ENCODE measurements at places on chromosomes 6 and 20.

DNA sequence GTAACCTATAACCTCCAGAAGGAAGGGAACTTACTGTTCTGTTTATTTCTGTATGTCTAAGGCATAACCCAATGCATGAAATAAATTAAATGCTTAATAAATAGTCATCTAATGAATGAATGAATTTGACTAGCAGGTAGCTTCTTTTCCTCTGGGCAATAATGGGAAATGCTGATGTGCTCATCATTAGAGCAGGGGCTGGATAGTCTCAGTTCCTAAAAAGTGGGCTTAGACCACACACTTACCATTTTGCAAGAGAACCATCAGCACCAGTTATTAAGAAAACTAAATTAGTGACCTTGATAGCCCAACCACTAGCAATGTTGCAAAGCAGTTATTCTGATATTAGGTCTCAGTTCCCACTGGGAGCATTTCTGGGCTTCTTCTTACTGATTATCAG is 449.7 kb downstream of the CDC5L start:
- DNase-seq, result no peak

DNA sequence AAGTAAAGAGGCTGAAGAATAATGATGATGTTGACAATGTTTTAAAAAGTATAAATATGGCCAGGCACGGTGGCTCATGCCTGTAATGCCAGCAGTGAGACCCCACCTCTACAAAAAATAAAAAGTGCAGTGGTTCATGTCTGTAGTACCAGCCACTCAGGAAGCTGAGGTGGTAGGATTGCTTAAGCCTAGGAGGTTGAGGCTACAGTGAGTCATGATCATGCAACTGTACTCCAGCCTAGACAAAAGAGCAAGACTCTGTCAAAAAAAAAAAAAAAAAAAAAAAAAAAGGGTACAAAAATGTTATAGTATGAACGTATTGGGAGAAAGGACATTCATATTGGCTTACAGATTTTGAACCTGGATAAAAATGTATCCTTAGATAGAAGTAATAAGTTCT is 543.1 kb upstream of the IRAK1BP1 start:
- no peak for DNase-seq

DNA sequence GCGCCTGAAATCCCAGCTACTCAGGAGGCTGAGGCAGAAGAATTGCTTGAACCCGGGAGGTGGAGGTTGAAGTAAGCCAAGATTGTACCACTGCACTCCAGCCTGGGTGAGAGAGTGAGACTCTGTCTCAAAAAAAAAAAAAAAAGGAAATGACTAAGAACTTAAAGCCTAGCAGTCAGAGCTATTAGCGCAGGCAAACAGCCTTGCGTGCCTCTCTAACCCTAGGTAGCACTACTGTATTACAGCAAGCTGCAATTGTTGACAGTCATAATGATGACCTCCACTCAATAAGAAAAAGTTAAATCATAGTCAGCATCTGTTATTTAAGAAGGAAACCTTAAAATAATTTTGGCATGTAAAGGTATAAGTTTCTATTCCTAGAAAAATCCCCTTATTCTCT is 14.4 kb downstream of the GSS start:
- no peak for DNase-seq

DNA sequence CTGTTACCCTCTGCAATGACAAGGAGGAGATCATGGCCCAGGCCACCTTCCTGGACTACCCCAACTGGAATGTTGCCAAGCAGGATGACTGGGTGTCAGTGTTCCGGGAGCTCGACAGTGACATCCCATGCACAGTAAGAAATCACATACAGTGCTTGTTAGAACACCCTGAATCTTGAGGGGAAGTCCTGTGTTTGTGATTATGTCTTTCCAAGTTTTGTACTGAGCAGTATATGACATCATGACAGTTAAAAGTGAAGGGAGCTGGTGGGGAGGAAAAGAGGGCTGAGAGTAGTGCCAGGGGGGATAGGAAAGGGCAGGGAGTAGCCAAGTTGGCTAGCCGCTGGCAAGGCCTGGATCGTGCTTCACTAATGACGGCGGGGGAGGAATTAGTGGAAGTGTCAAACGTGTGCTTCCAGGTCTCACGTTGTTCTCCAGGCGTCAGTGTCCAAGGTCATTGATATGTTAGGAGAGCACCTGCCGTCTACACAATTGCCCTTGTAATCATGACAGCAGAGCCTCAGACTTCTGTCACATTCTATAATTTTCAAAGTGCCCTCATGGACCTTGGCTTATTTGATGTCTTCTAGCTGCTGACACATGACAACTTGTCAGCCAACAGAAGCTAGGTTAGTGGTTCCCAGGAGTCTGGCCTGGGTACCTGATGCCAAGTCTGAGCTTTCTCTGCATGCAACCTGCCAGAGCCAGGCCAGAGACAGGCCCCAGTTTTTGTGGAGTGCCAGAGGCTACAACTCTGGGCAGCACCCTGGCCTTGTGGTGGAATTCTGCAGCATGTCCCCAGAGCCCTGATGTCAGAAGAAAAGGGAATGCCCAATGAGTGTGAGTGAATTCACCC is 18.8 kb downstream of the CFAP61 start:
- DNase-seq, result no peak
